ENCODE measurements at places on chromosomes 2 and 18.

- DNase-seq, result no peak
These were observed 12.1 kb downstream of the CCDC141 start for GRCh38 chr2:179037807-179038206.

GRCh38 chr2:133710613-133711012, 142.3 kb upstream of the NCKAP5 start:
- peak; percentile 9 for DNase-seq

- peak; percentile 65 for DNase-seq
These were observed 683 bp downstream of the GBX2 start for GRCh38 chr2:236167297-236168109.

DNA sequence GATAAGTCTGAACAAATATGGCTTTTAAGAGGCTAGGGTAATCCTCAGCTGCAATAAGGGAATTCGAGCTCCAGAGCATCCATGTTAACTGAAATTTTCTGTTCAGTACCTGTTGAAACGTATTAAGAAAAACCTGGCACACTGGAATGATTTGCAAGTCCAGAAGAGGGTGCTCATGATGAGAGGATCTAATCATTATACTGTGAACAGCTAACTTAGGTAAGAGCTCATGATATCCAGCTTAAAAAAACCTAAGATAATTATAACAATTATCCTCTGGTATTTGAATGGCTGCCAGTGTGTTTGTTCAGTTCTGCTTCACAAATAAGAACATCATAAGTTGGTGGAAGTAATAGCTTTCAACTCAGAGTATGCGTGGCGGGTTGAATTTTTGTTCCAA, 1118.3 kb upstream of the DDX18 start:
- DNase-seq, result no peak

- DNase-seq, result no peak
These were observed 120.0 kb upstream of the TMEM200C start for GRCh38 chr18:6015364-6015763.

- DNase-seq, result no peak
These were observed 16.9 kb downstream of the CROCC2 start for GRCh38 chr2:240922982-240923537.

DNA sequence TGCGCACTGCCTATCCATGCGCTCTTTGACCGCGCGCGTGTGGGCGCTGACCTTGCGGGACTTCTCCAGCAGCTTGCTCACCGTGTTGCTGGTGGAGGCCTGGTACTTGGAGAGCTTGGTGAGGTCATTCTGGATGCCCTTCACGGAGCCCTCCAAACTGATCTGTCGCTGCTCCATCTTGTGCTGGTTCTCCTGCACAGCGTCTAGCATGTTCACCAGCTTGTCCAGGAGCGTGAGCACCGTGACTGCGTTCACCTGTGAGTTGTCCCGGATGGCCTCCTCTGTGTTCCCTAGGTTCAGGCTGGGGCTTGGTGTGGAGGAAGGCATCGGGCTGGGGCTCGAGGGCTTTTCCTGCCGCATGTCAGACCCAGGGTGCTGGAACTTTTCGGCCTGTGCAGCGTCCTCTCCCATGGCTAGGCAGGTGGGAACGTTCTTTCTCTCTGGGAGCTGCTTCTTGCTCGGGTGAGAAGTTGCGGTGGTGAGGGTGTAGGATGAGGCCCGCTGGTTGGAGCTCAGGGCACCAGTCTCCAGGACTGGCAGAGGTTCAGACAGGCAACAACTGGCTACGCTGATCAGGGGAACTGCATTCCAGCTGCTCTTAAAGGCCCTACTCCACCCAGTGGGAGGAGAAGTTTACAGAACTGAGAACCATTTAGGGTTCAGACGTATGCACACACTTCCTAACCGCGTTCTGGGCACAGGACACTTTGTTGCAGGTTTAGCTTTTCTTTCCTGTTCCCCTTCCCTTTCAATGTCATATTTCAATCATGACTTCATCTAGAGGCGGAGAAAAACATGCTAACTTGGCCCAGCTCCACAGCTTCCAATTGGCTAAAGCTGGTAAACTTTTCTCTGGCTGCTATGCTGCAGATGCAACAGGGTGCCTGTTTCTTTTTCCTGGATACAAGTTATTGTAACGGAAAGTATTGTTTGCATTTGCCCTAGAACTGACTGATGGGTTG, at the start of gene CAVIN2:
CAVIN2 (minus strand) TSS at position 574 of the 962 bp plus-strand sequence; CDS start at position 411, 163 bp downstream.
- peak; percentile 85 for DNase-seq

DNA sequence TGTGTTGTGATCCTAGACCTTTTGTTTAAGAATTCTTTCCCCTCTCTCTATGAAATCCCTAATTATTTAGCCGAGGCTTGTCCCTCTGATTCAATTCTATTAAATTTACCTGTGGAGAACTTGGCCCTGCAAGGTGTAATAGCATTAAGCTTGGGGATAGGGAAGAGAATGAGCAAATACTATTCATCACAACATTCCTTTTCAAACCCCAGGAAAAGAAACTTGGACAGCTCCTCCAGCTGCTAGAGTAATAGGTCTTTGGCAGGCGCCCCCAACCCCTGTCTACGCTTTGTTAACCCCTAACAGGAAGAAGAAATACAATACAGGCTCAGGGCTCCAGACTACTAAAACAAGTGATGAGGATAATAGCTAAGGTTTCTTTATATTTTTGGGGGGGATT, 957.0 kb downstream of the CPS1 start:
- peak; percentile 43 for DNase-seq

DNA sequence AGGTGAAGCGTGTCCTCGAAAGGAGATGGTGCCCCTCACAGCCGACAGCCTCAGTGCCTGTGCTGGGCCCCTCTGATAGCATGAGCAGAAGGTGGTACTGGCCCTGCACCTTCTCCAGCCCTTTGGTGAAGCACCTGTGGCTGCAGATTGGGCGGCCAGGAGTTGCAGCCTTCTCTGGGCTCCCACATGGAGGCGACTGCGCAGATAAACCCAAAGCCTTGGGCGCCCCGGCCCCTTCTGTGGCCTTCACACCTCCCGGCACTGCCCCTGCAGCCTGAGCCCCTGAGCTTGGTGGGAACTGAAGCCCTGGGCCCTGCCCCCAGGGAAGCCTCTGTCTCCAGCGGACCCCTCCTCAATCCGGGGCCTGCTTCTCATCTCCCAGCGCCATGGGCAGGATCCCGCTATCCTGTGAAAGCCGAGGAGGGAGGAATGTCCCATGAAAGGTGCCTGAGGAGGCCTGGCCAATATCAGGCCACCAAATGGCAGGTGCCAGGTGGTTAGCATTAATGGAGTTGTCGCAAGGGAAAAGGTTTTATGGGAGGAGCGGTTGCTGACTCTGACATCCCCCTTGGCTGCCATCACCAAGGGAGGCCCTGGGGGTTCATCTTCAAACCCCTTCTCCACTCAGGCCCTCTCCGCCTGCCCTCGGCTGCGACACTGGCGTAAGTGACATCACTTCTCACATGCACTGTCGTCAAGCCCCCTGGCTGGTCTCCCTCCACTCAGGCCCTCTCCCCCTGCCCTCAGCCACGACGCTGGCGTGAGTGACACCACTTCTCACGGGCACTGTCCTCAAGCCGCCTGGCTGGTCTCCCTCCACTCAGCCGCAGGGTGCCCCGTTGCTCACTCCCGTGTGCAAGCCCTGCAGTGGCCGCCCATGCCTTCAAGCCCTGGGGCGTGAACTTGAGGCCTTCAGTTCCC, 62.4 kb downstream of the DDX1 start:
- DNase-seq, result no peak

DNA sequence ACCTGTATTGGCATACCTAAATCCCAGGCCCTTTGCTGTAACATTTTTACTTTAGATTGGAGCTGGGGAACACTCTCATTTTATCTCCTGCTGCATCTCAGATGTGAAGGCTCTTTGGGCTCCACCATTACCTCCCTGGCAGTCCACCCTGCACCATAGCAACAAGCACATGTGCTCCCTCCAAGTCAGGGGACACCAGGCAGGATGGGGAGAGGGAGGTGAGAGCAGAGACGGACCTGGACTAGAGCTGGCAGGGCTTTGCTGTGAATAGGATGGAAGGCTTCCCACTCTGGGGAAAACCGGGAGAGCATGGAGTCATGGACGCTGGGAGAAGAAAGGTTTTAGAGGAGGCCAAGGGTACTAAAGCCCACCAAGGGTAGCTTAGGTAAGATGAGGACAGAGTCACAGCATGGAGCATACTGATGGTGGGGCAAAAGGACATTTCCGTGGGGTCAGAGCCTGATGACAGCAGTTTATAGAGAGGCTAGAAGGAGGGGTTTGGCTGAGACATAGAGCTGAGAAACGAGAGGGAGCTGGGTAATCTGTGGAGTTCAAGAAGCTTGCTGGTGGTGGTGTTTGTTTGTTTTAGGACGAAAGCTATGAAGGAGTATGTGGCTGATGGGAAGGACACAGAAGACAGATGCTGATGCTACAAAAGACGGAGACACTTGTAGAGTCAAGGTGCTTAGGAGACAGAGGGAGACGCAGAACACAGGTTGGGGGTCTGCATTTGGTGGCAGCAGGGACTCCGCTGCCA, 134.8 kb downstream of the COL6A3 start:
- DNase-seq, result no peak

DNA sequence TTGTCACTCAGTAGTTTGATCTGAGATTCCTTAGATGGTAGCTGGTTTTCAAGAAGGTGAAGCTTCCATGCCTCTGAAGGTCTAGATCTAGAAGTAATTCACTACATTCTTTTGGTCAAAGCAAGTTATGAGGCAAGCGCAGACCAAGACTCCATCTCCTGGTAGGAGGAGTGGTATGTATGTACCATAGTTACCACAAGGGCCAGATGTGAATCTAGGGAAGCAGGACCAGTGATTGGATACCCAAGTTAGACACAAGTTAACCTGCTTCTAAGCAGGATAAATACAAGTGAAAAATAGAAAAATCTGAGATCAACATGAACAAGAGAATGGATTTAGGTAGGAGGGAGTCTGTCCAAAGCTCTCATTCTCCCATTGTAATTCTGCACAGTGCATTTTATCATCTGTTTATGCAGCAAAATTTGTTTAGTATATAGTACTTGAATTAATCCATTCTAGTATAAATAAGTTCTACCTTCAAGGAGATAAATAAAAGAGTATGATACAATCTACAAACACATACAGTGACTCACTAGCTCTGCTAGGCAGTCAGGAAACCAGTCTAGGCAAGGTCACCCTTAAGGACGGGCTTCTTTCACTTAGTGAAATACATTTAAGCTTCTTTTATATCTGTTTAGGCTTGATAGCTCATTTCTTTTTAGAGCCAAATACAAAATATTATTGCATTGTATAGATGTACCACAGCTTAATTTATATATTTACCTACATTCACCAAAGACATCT, 14.2 kb upstream of the DOCK10 start:
- DNase-seq, result no peak

DNA sequence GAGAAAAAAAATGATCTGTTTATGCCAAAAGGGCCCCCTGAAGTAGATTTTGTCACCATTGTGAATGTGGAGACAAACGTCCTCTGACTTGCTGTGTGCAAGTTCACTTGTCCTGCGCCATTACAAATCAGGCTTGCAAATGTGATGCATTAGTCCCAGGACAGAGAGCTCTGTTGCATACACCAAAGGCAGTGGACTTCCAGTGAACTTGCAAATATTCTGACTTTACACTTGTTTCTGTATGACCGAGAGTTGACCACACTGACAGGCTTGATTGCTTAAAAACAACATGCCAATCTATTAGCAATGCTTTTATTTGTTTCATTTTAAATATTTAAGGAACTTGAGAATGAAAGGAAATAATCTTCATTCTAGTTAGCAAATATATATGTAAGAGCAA, 293.2 kb downstream of the PLCL1 start:
- DNase-seq, result peak; percentile 34

GRCh38 chr18:79409313-79409712, 13.6 kb downstream of the NFATC1 start:
- no peak for DNase-seq

DNA sequence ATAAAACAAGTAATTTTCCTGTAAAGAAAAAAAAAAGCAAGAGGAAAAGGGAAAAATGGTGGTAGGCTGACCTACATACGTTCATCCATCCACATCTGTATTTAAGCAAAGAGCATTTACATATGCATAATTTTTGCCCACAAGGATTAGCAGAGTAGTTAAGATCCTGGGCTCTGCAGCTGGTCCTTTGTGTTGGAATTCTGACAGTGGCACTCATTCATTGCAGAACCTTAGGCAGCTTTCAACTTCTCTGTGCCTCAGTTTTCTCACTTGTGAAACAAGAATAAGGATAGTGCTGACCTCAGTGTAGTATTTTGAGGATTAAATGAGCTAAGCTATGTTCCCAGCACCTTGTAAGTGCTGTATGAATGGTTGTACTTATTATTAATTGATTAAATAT, 211.3 kb downstream of the ARL4C start:
- no peak for DNase-seq

GRCh38 chr2:196601430-196602306, 37.8 kb upstream of the CCDC150 start:
- DNase-seq, result peak; percentile 74

DNA sequence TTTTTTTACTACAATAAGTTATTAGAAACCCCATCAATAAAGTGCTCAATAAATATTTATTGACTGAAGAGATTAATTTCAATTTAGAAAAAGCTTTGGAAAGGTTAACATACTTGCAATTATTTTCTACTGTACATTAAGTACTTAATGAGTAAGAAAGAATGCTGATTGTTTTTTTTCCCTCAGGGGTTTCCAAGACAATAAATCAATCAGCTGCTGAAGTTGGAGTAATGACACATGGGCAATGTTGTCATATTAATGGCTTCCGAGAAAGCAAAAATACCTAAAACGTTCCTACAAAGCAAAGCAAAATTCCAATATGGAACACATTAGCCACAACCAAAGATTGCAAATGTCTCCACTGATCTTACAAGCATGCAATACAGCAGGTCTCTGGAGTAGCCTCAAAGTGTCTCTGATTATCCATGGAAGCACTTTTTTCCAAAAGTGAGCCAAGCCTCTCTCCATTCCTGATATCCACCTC, 66.7 kb downstream of the ZC3H6 start:
- no peak for DNase-seq

DNA sequence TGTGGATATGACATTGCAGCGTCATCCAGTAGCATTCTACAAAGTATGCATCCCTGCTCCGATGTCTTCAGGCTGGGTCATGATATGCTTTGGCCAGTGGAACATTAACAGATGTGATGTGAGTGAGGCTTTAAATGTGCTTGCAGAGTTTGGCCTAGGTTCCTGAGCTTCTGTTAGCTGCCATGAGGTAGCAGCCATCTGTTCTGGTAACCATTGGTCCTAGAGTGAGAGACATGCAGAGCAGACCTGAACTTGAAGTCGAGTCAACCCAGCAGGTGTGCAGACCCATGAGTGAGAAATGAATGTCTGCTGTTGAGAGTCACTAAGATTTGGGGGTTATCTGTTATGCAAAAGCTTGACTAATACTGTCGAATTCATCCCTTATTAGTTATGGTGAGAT, 73.8 kb upstream of the NABP1 start:
- no peak for DNase-seq

DNA sequence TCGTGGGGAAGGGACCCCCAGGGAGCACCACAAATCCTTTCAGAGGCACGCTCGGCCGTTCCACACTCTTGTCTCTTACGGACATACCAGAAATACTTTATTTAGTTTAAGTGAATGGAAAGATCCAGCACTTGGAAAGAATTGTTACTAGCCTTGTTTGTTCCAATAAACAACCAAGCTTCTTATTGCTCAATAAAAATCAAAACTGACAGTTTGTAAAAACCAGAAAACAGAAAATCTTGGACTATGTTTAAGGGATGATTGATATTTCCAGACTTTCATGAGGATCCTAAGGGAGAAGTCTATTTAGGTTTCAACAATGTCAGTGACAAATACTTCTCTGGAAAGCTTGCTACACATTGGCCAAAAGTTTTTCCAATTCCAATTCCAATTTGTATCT, 31.6 kb upstream of the CCBE1 start:
- no peak for DNase-seq

Measured in kidney tubule cell (primary cell).